Fibroblast of skin of left quadriceps (primary cell): ENCODE measurements at places on chromosomes 5 and 9.

- no peak for DNase-seq
These were observed 576.1 kb downstream of the CDH18 start for GRCh38 chr5:19411936-19412335.

DNA sequence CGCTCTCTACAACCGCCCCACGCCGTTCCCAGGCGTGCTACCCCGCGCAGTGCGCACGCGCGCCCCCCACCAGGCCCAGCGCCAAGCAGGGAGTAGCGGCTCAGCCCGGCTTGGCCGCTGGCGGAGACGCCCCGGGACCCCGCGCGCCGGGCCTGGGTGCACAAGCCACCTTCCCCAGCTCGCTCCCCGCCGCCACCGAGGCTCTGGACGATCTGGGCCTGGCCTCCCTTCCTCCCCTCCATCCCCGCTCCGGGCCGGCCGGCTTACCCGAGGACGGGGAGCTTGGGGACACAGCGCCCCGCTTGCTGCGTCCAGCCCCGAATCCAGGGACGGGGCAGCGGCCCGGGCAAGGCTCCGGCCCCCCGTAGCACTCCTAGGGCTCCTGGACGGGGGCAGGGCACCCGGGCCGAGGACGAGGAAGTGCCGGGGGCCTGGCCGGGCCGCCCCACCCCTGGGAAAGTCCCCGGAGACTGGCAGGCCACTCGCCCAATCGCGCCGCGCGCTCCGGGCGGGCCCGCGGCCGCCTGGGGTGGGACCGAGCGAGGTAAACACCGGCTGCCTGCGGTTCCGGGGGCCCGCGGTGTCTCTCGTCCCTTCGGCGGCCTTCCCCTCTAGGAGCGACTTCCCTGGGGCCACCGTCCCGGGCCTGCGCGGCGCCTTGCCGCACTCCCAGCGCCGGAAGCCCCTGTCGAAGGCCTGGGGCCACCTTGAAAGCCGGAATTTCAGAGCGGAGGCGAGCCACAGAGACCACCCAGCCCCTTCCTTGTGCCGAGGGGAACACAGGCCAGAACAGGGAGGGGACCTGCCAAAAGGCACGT, at the start of gene TNIP1:
TNIP1 (minus strand) TSS at position 422 of the 818 bp plus-strand sequence. CDS start 15,939 bp downstream, outside the sequence.
- DNase-seq: peak; percentile 78

DNA sequence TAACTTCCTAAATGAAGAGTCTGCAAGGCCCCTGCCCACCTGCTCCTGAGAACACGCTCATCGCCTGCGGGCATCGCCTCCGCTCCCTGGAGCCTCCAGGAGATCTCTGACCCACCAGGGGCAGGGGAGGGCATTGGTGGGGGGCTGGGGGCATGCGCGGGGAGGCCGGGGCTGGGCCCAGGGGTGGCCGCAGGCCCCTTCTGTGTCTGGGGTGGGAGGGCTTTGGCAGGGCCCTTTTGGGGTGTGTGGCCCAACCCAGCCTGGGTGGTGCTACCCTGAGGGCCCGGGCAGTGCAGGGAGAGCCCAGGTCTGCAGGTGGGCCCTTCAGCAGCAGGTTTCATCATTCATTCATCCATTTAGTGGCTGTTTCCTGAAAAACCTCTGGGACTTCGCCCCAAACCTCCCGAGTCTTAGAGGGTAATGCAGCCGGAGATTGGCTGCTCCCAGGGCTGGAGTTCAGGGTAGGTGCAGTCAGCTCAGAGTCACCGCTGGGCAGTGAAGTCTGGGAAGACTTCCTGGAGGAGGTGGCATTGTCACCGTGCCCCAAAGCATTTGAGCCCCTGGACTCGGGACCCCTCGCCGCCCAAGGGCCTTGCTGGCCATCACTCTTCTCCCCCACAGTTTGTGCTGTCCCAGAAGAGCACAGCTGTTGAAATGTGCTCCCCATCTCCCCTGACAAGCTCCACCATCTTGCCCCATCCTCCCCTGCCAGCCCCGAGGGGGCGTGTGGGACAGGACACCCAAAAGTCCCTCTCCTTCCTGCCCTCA, 255.1 kb downstream of the PARP8 start:
- no peak for DNase-seq

DNA sequence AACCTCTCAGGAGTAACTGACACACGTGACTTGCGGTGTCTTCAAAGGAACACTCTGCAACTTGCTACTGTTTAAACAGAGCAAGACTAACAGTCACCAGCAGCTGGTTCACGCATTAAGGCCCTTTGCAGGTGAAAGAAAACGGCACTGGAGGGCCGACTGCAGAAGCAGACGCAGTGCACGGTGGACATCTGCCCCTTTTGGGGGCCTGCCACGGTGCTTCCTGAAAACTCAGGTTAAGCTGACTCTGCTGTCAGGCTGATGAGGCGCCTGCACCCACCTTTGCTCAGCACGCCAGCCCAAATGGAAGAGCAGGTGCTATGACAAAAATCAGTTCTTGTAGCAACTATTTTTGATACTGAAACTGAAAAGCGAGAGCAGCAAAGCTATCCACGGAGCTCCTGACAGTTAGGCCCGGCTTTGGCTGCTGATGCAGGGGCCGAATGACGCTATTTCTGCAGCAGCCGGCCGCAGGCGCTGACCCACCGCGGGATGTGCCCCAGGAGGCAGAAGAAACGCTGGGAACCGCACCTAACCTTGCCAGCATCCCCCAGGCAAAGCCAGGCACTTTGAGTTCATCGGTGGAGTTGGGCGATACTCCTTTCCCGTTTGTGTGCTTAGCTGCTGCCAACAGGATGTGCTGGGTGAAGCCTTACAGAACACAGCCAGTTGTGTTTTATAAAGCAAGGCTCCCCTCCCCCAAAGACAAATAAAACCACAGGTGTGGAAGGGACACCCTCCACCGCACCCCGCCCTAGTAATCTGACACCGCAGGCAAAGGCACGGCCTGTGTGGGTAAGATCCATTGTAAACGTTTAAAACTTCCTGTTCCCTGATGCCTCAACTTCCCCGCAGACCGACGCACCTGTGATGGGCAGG, 21.1 kb upstream of the TERT start:
- DNase-seq: no peak

GRCh38 chr5:10259899-10260298, 9.8 kb downstream of the CCT5 start:
- DNase-seq: no peak

DNA sequence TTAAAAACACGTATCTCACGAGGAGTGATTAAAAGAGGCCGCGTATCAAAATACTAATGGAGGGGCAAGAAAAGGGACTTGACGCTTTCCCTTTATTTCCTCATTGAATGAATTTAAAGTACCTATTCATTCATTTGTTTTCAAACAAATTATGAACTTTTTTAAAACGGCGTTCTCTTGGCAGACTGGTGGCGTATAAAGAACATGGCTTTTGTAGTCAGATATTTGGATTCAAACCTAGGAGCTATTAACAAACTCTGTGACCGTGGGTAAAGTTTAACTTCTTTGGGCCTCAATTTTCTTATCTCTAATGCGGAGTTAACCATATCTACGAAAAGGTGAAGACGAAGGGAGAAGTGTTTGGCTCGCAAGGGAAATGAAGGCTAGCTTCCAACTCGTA, 876 bp downstream of the CAAP1 start:
- no peak for DNase-seq

GRCh38 chr5:6361101-6361500, 17.2 kb downstream of the MED10 start:
- no peak for DNase-seq

GRCh38 chr9:115599898-115600297, 481.9 kb upstream of the TNC start:
- DNase-seq: no peak

DNA sequence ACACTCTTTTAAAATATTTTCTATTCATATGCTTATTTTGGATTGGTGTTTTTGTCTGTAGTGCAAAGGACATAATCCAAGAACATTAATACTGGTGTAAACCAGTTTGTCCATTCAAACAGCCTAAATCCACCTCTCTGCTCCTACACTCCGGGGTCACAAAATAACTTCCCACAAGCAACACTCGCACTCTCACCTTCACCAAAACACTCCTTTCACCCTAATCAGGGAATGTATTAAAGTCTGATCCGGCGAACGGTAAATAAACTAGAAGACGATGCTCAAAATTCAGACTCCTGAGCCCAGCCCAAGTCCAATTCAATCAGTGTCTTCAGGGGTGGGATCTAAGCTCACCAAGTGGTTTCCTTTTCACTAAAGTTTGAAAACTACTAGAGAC, 649 bp downstream of the AP3B1 start:
- no peak for DNase-seq

DNA sequence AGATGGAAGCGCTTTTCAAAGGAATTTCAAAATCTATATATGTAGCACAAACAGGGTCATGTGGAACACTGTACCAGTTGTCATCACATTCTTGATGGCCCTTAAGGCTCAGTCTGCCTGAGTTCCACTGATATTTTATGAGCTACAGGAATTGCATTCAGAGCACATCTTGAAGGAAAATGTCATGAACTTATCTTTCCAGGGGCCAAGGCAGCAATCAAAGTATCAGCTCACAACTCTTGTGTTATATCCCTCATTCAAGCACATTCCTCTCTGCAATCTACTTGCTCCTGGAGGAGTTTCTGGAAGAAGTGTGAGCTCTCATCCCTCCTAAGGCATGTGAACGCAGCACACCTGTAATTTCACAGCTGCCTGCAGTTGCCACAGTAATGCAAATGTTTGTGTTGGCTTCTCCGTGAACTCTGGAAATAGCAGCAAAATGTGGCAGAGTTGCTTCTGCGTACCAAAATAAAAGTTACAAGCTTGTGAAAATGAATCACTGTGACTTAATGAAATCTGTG, 89.7 kb upstream of the EQTN start:
- no peak for DNase-seq

DNA sequence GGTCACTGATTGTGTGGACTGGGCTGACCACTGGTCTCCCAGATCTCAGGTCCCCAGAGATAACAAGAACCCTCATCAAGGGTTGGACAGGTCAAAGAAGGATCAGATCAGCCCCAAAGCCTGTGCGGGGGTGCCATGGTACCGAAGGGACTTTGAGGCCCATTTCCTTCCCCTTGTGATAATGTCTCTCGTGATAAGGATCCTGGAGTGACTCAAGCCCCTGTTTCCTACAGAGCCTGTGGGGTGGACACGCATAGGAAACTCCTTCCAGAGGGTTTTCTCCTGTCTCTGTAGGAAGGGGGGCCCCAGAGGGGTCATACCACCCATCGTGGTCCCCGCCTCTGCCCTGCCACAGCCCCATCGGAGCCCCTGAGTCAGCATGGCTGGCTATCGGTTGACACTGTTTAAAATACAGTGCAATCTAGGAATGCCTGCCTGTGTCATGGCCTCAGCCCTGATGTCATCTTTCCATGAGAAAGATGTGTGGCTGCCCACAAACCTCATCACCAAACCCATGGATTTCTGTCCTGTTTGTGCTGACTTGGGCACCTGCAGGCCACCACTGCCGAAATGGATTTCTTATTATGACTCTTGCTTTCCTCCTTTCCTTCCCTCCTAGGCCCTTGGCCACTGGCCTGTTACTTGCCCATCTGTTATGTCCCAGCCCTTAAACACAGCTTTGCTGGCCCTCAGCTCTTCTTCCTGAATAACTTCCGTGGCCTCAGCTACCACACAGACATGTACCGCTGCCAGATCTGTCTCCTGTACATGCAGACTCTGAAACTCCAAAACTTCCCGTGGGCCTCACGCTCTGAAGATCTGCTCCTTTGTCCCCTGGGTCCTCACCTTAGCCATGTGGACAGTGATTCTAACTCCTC, 2.9 kb upstream of the CSF2 start:
- DNase-seq: no peak
